ENCODE measurements at places on chromosomes 5 and 9.

DNA sequence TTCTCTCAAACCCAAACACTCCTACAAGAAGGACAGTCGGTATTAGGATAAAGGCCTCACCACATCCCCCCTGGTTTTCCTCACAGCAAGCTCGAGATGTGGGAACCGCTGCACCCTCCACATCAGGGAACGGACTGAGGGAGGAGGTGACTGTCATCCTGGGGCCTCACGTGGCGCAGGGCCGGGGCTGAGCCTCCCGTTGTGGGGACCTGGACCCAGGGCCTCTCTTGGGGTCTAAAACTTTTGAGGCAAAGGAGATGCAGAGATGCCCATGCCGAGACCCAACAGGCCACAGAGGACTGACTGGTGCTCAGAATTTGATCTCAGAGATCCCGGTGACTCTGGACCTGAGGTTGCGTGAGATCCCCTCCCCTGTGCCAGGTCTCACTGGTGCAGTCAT, 72.7 kb downstream of the MRPL36 start:
- DNase-seq, result no peak

- no peak for DNase-seq
These were observed 835.9 kb upstream of the ZNF608 start for GRCh38 chr5:125582352-125582751.

DNA sequence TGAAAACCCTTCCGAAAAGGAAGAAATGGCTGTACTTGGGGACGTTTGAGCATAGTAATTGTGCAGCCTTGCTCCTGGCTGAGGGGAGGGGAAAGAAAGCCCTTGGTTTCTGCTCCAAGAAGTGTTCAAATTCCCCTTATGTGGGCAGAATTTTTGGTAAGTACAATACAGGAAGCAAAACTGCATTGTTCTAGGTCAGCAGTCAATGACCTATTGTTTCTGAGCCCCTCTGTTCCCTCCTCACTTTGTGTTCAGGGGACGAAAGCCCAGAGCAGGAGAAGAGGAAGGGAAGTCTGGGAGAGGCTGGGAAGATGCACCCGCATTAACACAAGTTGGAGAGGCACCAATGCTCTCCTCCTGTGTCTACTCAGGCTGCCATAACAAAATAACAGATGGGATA, 11.9 kb downstream of the BASP1 start:
- no peak for DNase-seq

DNA sequence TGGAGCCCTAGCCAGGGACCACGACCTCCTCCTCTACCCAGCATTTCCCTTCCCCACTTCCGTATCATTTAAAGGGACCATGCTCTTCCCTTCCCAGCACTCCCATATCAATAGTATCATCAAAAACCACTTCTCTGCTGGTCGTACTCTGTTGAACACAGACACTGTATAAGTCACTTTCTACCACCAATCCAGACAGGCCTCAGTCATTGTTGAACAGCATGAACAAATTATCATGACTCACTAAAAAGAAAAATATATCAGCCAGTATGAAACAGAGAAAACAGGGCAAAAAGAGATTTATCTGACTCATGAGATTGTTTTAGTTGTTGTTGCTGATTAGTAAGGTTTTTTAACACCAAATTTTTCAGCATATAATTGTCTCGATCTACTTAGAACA, 89.8 kb downstream of the CDKN2A start:
- DNase-seq, result no peak

GRCh38 chr9:120855827-120856670, 13.3 kb upstream of the PSMD5 start:
- no peak for DNase-seq

DNA sequence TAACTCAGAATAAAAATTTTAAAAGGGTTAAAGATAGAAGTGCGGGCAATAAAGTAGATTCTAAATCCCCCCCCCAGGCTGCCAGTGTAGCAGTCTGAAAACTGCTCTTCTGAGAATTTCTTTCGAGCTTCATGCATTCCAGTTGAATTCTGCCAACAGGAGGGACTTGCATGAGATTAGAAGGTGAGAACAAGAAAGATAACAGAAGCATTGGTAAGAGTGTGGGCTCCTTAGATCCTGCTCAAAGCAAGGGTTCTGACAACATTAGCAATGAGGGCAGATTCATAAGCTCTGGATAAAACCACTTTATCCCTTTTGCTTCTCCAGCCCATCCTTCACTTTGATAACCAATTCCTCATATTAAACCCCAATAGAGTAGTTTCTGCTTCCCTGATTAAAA, 235.9 kb upstream of the CDH6 start:
- no peak for DNase-seq

- no peak for DNase-seq
These were observed 11.9 kb downstream of the OTULINL start for GRCh38 chr5:14593326-14594021.

DNA sequence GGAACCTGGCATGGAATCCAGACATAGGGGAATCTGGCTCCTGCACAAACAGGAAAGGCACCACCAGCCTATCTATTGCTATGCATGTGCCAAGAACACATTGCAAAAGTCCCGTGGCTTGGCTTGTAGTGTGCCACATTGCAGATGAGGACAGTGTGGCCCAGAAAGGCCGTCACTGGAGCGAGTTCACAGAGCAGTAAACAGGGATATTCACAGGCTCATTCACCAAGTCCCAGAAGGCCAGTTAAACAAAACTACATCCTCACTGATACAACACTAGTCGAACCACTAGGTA, 39.6 kb upstream of the TRIM32 start:
- DNase-seq, result no peak

GRCh38 chr9:36665387-36665786, 92.7 kb downstream of the MELK start:
- no peak for DNase-seq

DNA sequence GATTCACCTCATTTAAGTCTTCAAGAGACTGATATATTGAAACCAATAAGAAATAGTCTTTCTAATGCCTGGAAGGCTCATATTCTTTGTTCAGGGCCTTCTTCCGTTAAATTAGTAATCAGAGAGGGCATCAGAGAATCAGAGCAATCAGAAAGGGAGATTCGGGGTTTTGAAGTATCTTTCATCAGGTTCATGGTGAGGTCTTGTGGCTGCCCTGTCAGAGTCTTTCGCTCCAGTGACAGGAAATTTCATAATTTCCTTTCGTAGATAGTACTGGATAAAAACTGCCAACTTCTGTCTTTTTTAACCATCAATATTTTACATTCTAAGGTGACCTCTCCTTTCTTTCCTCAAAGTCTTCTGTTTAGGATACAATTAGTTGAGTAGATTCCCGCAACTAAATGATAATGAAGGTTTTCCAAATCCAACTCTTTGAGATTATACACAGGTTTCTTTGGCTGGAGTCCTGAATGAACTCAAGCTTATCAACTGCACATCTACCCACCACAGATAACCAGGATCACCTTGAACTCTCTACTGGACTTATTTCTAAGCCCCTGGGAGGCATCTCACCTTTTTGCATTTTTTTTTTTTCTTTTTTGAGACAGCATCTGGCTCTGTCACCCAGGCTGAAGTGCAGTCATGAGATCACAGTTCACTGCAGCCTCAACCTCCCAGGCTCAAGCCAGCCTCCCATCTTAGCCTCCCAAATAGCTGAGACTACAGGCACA, 5.5 kb downstream of the IL31RA start:
- DNase-seq, result no peak

DNA sequence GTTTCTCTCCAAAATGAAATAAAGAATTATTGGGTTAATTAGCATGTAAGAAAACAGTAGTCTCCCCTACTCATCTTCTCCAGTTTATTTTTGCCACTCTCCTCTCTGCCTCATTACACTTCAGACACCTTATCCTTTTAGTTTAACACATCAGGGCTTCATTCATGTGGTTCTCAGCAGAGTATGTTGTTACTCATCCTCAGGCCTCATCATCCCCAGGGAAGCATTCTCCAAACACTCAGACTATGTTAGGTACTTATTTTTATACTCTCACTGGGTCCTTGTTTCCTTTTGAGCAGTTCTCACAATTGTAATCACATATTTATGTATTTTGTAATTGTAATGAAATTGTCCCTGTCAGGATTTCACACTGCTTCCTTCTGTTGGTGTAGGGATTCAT, 470.5 kb downstream of the PDE4D start:
- DNase-seq, result no peak

DNA sequence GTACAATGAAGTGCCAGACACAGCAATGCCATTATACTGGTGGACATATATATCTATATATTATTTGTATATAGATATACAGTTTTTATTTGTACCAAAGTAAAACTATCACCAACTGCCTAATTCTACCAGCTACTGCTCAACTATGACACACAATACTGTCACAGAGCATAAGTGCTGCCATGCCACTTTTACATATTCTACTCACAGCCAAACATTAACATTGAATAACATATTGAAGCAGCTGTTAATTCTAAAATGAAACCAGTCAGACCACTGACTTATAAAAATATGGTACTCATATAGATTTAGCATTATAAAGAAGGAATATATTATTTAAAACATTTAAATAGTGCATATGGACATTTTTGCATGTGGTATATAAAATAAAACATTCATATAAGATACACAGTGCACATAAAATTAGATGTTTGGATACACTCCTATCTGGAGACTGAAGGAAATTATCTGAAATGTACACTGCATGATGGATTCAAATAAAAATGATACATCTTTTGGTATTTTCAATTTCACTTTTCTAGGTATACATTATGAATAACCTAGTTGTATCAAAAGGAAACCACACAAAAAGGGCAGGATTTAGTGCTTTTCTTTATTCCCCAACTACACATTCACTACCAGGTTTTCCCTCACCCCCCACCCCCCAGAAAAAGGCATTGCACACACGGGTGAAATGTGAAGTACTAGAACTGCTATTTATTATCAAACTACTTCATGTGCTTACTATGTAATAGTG, 48.9 kb downstream of the PKD2L2 start:
- DNase-seq, result no peak

DNA sequence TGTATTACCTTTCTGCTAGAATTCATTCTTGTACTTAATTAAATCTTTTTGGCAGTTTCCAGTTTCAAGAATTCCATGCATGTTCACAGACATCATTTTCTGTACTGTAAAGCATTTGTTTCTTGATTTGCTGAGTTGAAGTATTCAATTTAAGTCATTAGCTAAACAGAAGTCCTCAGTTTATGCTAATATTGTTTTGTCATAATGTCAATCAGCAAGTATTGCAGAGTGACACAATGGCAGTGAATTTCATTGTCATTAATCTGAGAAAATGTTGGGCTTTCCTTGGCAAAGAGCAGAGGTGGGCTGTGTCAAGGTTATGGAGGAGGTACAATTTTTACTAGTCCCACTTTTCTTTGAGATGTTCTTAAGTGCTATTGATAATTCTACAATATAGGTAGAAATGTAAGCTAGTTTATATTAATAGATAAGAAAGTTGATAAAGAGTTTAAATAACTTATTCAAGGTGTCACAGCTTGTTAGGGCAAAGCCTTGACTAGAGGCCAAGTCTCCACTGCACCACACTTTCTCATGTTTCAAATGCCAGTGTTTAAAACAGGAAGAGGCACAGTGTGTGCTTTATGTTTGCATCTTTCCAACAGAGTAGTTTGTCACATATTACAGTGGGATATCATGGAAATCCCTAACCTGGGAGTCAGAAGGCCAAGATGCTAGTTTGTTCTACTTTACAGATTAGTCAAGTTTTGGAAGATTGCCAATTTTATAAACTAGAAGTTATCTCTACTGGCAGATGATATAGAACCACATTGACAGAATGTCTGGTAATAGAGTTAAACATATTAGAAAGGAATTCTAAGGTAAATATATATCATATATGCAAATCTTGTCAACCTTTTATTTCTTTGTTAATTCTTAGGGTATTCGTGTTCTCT, 56.3 kb downstream of the SLF1 start:
- DNase-seq, result no peak

GRCh38 chr9:89518466-89519365, 20.8 kb upstream of the SEMA4D start:
- DNase-seq, result no peak

GRCh38 chr9:77019236-77019925, at the start of gene FOXB2:
Gene FOXB2, plus strand, starts transcription at chr9:77019655. Its CDS starts 0 bp downstream, at chr9:77019655.
- no peak for DNase-seq

- peak; percentile 98 for DNase-seq
These were observed 11.7 kb upstream of the RPS14 start for GRCh38 chr5:150461231-150461630.

DNA sequence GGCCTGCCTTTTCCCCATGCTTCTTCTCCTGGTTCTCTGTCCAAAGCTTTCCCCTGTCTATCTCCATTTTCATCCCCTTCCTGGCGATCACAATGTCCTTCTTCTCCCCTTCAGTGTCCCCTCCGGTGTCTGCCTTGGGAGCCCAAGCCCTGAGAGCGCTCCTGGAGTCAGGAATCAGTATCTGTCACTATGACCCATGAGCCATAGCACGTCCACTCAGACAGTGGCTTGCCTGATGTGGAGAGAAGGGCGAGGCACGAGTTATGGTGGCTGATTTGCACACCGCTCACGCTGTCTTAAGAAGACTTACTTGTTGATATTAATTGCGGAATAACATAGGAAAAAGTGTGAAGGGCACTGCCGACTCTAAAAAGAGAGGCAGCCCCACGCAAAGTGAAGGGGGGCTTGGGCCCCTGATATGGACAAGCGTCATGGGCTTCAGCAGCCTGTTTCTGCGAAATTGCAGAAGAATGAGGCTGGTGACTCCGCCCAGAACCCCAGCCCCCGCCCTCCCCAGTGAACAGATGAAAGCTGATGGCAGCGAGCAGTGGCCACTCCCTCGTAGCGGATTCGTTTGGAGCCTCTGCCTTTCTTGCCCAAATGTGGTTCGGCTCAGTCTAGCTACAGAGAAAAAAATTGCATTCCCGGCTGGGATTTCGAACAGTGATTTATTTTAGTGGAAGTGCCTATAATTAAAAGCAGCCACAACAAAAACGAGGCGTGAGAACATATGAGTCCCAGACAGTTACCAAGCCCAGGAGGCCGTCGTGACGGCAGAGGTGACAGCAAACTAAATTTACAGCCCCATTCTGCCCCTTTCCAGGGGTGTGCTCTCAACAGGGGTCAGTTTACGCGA, 149.8 kb downstream of the ICE1 start:
- no peak for DNase-seq

DNA sequence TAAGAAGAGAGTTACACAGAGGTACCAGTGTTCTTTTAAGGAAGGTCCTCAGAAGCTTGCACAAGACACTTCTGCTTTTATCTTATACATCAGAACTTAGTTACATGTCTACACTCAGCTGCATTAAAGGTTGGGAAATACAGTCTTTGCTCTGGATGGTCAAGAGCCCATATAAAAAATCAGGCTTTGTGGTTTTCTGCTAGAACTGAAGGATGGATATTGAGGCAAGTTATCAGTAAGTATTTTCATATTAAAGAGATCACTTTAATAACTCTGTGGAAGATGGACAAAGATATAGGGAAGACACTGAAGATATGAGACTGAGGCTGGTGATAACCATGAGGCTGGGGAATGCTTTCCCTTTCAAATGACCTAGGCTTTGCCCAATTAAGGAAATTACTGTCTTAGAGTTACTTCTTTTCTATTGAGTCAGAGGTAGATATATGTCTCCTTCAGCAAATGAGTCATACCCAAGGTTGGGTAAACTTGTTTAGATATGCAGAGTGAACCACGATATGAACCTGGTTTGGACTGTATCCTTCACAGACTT, 87.0 kb upstream of the TNC start:
- DNase-seq, result no peak

Measured in NCI-H2171 (cell line).